ENCODE measurements at places on chromosomes 16 and 17. TPM values are rescaled to one million over a fixed set of nuclear protein-coding genes. Genes with fewer than 3 reads are reported as not detected.

SPEM1 gene
- 0.13 TPM for total RNA-seq

ABCA6 gene
- 0.38 TPM for total RNA-seq

- DNase-seq = peak; percentile 56
Observed at GRCh38 chr16:84423416-84423837, 55.1 kb downstream of the ATP2C2 start.

KRT12 gene
- total RNA-seq = not detected

OVCA2 gene
- 69.0 TPM for total RNA-seq

DNA sequence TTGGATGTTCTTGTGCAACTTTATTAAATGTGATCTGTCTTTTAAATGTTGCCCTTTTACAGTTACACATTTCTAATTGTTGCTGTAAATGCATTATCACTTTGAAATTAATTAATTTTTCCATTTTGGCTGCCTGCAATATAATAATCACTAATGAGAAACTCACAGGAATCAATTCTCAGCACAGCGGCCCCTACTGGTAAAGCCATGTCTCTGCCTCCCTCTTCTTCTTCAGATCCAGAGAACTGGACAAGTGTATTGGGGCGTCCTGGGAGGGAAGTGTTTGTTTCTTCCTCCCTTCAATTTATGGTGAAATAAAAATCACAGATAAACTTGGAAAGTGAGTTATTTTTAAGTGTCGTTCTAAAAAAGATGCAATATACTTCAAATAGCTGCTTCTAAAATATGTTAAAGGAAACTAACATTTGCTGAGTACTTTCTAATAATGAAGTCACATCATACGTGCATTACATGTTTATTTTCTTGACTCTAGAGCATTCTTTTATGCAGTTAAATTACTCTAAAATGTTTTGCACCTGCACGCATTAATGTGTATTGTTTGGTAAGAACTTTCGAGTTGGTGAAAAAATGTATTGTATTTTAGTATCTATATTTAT is 338.0 kb downstream of the WWOX start:
- DNase-seq = peak; percentile 18

DNA sequence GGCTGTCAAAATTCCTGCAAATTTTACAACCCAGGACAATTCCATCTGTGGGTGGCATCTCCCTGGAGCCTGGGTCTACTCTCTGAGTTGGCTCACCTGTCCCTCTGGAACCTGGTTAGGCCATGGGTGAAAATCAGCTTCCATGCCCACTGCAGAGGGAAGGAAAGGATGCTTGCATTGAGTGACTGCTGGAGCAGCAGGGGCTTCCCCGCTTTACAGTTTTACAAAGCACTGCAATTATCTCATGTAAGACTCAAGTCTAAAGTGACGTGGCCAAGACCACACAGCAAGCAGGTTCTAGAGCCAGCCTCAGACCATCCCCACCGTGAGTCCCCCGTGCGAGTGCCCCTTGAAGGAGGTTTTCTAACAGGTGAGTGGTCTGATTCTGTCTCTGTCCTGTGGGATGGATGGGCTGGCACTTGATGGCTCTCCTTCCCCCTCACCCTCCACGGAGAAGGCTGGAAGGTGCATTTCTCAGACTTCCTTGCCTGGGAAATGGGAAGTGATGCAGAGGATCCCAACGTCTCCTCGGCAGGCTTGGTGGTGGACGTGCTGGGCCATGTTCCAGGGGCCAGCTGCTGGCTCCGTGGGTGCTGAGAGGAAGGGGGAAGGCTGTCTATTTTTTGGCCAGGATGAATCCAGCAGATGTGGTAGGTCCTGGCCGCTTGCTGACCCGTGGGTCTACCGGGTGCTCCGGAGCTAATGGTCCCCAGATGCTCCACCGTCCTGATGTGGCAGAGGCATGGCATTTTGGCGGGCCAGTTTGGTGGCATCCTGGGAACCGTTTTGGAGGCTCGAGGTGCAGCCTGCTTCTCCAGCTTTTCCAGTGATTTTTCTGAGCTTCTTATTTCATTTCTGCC is 26.3 kb upstream of the CBX4 start:
- no peak for DNase-seq

PHLPP2 gene
- total RNA-seq = 4.0 TPM

MRTFB gene
- 11.3 TPM for total RNA-seq
